ENCODE measurements at places on chromosomes 6 and 20.
A peak's percentile ranks its signal among the peaks of the same experiment; 100 is the strongest.

GRCh38 chr20:47905628-47906347, 120.5 kb upstream of the SULF2 start:
- no peak for DNase-seq
- no peak overlapping the region for H3K4me3 ChIP-seq
- no peaks in the 10 kb centered on the region for H3K4me1 ChIP-seq

DNA sequence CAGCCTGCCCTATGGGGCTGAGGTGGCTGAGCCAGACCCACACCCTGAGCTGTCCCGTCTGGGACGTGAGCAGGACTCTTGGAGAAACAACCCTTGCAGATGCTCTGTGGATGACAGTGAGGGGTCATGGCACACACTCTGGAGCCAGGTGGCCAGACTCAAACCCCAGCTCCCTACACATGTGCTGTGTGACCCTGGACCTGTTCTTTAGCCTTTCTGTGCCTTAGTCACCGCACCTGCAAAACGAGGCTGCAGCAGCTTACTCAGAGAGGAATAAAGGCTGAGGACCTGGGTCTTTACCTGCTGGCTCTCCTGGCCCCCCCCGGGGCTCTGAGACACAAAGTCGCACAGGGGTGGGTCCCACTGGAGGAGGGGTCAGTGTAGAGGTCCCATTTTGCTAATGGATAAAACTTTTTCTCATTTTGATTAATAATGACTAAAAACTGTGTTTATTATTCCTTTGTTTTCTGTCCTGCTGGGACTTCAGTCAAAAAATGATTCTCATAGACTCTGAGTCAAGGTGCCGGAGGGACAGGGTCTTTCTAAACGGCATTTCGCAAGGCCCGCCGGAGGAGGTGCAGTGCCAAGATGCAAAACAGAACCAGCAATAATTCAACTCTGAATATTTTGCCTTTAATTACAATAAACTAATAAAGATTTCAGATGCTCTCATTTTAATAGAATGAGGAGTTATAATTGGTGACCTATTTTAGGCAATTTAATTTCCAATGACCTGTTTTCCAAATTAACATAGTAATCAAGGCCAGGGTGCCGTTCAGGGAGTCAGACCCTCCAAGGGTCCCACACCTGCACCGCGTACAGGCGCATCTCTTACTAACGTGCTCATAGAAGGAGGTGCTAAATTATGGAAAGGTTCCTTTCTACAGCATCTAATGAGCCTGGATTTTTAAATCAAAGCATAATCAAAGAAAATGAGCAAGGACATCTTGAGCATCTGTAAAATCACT, 62.4 kb downstream of the YTHDF1 start:
- H3K4me1 ChIP-seq: no peaks in the 10 kb centered on the region
- no peak overlapping the region for H3K4me3 ChIP-seq

- peaks cover 7% of the 10 kb centered on the region for H3K4me1 ChIP-seq
- no peaks in the 10 kb centered on the region for H3K36me3 ChIP-seq
- H3K27me3 ChIP-seq: peaks cover 11% of the 10 kb centered on the region
- no peak for DNase-seq
- no peak overlapping the region for H3K4me3 ChIP-seq
These were observed 31.2 kb upstream of the KCNK5 start for GRCh38 chr6:39260456-39260855.

DNA sequence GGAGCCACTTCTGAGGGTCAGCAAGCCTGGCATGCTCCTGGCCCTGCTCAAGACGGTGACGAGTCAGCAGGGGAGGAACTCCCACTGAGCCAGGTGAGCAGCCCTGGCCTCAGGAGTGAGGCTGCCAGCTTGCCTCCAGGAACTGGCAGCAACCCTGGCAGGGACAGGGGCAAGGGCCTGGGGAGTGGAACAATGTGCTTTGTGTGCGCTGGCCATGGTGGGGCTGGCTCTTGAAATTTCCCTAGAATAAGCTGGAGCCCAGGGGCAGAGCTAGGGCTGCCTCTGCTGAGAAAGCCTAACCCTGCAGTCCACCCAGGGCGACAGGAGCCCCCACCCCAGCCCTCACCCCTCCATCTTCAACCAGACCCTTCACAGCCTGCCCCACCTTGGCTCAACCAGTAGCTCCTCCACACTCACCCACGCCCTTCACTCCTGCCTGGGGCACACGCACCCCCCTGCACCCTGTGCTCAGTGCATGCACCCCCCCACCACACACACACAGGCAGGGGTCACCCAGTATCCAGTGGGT, 88.0 kb downstream of the MRPL14 start:
- DNase-seq: no peak
- no peaks in the 10 kb centered on the region for H3K36me3 ChIP-seq
- peaks cover 3% of the 10 kb centered on the region for H3K4me1 ChIP-seq
- no peak overlapping the region for H3K27ac ChIP-seq
- no peaks in the 10 kb centered on the region for H3K27me3 ChIP-seq

DNA sequence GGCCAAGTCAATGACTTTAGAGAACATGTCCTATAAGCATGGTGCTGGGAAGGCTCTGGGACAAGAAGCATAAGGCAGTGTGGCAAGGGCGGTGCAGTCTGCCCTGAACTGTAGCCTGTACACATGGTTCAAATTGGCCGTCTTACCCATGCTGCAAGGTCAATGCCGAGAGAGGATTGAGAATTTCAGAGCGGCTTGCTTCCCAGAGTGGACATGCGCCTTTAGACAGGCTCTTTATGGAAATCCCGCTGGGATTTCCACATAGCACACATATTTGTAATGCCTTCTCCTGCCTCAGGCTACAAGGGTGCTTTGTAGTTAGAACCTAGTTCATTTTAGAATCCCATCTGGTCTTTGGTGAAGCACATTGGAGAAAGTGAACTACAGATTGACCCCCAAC, 36.1 kb upstream of the CEP162 start:
- H3K4me3 ChIP-seq: no peak overlapping the region
- no peak overlapping the region for H3K27ac ChIP-seq
- DNase-seq: no peak
- no peaks in the 10 kb centered on the region for H3K4me1 ChIP-seq
- H3K27me3 ChIP-seq: peaks cover 10% of the 10 kb centered on the region
- H3K36me3 ChIP-seq: no peaks in the 10 kb centered on the region

DNA sequence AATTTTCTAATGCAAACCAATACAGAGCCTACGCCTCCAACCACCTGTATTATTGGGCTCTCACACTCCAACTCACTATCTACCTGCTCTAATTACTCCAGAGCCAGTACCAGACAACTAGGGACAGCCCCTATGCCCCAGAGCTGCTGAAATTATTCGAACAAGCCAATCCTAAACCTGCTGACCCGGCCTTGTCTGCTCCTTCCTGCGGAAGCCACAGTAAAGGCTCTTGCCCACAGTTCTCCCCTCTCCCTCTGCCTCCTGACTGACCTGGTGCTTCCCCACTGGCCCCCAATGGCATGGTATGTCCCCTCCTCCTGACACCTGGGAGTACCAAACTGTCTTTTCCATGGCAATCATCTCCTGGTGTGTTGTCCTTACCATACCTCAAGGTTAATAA, 4.1 kb upstream of the TOX2 start:
- H3K27me3 ChIP-seq: peaks cover 24% of the 10 kb centered on the region
- no peak overlapping the region for H3K27ac ChIP-seq
- H3K4me1 ChIP-seq: peaks cover 24% of the 10 kb centered on the region

- H3K27me3 ChIP-seq: no peaks in the 10 kb centered on the region
- no peak overlapping the region for H3K27ac ChIP-seq
- no peak overlapping the region for H3K4me3 ChIP-seq
These were observed 282.5 kb downstream of the ESR1 start for GRCh38 chr6:152089992-152090391.

DNA sequence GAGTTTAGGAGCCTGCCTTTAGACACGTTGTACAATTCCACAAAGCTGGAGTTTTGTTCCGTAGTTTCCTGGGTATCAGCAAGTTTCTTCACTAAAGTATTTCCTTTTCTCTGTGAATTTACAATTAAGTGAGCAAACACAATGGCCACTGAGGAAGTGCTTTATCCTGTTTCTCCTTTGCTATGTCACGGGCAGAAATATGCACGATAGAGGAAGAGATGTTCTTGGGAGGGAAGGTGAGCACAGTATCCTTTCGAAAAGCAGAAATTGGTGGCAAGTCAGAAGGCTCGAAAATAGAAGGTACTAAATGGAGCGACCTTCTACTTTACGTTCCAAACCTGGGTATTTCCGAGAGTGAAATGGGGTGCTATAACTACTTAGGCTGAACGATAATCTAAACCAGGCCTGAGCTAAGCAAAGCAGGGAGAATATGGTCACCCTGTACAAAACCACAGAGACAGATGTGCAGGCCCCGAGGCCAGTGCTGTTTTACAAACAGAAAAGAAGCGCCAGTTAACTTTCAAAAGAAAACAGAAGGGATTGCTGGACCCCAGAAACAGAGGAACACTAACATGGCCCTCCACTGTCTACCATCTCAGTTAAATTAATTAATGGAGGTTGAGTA, 259.6 kb downstream of the TBC1D7 start:
- H3K27me3 ChIP-seq: peaks cover 3% of the 10 kb centered on the region
- no peaks in the 10 kb centered on the region for H3K4me1 ChIP-seq
- H3K27ac ChIP-seq: no peak overlapping the region
- no peak overlapping the region for H3K4me3 ChIP-seq
- DNase-seq: no peak

GRCh38 chr20:2535711-2536559, 438 bp upstream of the TMC2 start:
- peaks cover 36% of the 10 kb centered on the region for H3K27me3 ChIP-seq
- DNase-seq: no peak
- no peaks in the 10 kb centered on the region for H3K36me3 ChIP-seq
- H3K27ac ChIP-seq: no peak overlapping the region

GRCh38 chr6:70381417-70381782, 31.9 kb upstream of the FAM135A start:
- H3K27me3 ChIP-seq: peaks cover 3% of the 10 kb centered on the region
- no peak overlapping the region for H3K4me3 ChIP-seq
- no peak overlapping the region for H3K27ac ChIP-seq

- peaks cover 13% of the 10 kb centered on the region for H3K36me3 ChIP-seq
- peak overlapping the region; percentile 79 for H3K27ac ChIP-seq
- no peak overlapping the region for H3K4me3 ChIP-seq
- H3K4me1 ChIP-seq: peaks cover 95% of the 10 kb centered on the region
These were observed 142.9 kb downstream of the HIVEP2 start for GRCh38 chr6:142802124-142802523.

DNA sequence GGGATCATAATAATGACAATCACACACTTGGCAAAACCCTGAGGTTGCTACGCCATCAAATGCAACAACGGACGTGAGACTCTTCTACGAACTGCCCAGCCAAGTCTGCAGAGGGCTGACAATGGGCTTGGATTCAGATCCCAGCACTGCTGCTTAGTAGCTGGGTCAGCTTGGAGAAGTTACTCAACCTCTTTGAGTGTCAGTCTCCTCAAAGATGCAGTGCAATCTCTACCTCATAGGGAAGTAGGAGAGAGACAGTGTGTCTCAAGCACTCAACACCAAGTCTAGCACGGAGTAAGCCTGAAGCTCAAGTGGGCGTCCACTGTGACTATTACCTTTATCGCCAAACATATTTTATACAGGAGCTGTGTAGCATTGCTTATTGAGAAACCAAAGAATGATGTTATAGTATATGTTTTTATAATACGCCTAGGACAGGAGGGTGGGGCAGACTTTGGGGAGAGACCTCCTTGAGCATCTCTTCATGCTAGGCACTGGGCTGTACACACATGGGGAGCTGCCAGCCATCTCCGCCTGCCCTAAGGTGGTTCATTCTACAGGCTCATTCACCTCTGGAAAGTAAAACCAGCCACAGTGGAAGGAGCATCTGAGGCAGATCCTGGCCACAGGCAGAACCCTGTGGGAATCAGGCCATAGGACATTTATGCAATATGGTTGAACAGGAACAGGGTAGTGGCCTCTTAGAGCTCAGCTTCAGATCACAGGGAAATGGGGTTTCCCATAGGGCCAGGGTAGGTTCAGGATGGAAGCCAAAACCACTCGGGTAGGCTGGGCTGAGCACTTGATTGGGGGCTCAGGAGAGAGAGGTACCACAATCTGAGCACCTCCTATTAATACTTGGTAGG, 160.2 kb downstream of the MRPL14 start:
- no peak overlapping the region for H3K27ac ChIP-seq
- H3K27me3 ChIP-seq: peaks cover 4% of the 10 kb centered on the region
- H3K4me1 ChIP-seq: no peaks in the 10 kb centered on the region

GRCh38 chr6:68238097-68238601, 396.9 kb upstream of the ADGRB3 start:
- no peaks in the 10 kb centered on the region for H3K27me3 ChIP-seq
- no peak overlapping the region for H3K27ac ChIP-seq
- no peak for DNase-seq
- no peak overlapping the region for H3K4me3 ChIP-seq
- H3K4me1 ChIP-seq: no peaks in the 10 kb centered on the region

DNA sequence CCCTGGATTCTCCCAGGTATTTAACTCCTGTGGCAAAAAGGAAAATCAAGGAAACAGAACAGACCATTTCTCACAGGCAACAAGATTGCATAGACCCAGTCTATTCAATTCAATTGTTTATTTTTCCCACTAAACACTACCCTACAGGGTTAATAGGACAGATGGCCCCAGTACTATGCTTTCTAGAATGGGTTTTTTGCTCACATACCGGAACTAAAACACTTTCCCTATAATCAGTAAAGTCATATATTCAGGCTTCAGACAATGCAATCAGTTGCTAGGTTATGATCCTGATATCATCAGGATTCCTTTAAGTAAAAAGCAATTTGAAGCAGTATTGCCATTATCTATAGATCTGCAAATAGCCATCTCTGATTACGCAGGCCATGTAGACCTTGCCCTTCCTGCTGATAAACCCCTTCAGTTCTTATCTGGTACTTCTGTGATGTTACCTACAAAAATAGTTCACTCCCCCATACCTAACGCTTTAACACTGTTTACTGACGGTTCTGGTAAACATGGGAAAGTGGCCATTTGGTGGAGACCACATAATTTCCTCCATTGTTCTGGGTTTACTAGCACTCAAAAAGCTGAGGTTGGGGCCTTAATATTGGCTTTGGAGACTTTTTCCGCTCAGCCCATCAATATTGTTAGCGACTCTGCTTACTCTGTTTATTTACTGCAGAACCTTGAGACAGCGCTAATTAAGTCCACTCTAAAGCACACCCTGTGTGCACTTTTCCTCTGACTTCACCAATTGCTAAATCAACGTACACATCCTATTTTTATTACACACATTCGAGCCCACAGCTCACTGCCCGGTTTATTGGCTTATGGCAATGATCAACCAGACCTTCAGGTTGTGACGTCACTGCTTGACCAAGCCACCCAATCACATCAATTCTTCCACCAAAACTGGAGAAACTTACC, 666.0 kb downstream of the PHF3 start:
- H3K4me1 ChIP-seq: no peaks in the 10 kb centered on the region
- no peak overlapping the region for H3K4me3 ChIP-seq
- H3K27ac ChIP-seq: no peak overlapping the region
- no peaks in the 10 kb centered on the region for H3K36me3 ChIP-seq
- no peaks in the 10 kb centered on the region for H3K27me3 ChIP-seq

GRCh38 chr6:36267731-36268477, 2.0 kb upstream of the PNPLA1 start:
- H3K4me1 ChIP-seq: no peaks in the 10 kb centered on the region
- H3K4me3 ChIP-seq: no peak overlapping the region
- no peaks in the 10 kb centered on the region for H3K36me3 ChIP-seq

- H3K36me3 ChIP-seq: peaks cover 33% of the 10 kb centered on the region
- H3K27ac ChIP-seq: peak overlapping the region; percentile 76
- DNase-seq: peak; percentile 37
These were observed 29.4 kb downstream of the GLO1 start for GRCh38 chr6:38673397-38674165.
